ENCODE measurements at places on chromosomes 3 and 15.
A peak's percentile ranks its signal among the peaks of the same experiment; 100 is the strongest.

DNA sequence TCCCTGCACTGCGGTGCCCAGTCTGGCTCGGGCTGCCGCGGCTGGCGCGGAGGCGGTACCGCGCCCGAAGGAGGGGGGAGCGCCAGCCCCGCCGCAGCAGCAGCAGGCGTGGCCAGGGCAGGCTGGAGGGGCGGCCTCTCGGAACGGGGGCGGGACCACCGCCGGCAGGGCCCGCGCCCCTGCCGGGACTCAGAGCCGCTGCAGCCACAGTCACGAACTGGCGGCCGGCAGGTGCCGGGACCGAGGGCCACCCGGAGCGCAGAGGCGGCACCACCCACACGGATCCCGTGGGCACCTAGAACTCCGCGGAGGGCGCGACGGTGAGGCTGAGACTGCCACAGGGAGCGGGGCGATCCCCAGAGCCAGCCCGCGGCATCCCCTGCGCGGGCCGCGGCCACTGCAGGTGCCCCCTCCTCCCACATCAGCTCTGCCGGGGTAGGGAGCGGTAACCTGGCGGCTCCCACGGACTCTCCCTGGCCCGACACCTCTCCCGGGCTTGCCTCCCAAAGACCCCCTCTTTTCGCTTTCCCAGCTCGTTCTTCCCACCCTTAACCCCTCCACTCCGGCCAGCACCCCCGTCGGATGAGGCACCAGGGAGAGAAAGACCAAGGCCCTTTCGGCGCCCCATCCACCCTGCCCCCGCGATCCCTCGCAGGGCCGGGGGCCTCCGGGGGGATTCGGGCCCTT, at the start of gene VWA5B2:
Gene VWA5B2, plus strand, starts transcription at position 192 of the 687 bp plus-strand sequence. CDS start 944 bp downstream, outside the sequence.
- DNase-seq, result peak; percentile 77

GRCh38 chr3:24359645-24360462, 134.8 kb downstream of the THRB start:
- DNase-seq, result no peak

DNA sequence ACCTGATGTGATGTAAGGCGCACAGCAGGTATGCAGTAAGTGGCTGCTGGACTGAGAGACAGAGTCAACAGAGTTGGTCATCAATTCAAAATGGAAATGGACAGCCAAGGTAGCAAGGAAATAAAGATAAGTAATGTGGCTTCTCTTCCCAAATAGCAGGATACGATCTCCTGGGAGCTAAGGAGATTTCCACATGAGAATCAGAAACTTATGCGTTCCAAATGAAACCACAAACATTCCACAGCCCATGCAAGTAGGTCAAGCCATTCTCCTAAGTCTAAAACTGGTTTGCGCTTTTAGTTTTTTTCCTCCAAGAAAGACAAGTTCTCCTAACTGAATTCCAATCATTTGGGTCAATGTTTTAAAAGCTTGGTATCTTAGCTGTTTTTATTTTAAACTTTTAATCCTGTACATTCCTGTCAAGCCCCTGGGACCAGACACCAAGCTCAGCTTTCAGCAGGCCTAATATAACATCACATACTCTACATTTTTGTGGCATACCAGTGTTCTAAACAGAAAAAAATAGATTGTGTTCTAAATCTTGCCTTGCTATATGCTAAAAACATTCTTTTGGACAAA, 73.7 kb upstream of the TSPAN3 start:
- DNase-seq, result no peak

GRCh38 chr3:114597871-114598270, 304.0 kb downstream of the TIGIT start:
- DNase-seq, result no peak

DNA sequence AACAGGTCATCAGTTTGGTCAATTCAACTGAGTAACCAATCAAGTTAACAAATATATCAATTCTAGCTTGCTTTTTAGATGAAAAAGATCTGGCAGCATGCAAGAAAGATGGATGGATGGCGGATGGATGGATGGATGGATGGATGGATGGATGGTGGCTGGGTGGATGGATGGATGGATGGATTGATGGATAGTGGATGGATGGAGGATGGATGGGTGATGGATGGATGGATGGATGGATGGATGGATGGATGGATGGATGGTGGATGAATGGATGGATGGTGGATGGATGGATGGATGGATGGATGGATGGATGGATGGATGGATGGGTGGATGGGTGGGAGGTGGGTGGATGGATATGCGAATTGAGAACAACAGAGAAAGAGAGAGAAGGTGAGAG, 303.7 kb upstream of the IGF1R start:
- DNase-seq, result no peak

Data from left ventricle myocardium superior (tissue), 1 donor.